ENCODE measurements at places on chromosomes 2 and 18.

- DNase-seq: no peak
Observed at GRCh38 chr2:147623328-147623727, 221.5 kb upstream of the ACVR2A start.

DNA sequence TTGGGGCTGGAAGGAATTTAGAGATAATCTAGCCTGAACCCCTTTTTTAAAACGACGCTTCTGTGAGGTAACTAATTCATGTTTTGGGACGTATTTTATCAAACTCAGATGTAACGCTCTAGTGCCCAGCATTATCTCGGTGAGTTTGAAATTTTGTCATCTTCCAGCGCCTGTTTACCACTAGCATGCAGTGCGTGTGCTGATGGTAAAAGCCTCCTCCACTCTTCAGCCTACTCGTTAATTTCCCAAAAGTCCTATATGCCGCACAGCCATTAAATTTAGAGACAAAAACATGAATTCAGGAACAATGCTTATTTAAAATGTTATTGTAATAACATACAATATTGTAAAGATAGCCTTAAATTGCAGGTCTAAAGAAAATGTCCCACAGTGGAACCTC, 2.8 kb downstream of the ZCCHC2 start:
- DNase-seq: no peak

DNA sequence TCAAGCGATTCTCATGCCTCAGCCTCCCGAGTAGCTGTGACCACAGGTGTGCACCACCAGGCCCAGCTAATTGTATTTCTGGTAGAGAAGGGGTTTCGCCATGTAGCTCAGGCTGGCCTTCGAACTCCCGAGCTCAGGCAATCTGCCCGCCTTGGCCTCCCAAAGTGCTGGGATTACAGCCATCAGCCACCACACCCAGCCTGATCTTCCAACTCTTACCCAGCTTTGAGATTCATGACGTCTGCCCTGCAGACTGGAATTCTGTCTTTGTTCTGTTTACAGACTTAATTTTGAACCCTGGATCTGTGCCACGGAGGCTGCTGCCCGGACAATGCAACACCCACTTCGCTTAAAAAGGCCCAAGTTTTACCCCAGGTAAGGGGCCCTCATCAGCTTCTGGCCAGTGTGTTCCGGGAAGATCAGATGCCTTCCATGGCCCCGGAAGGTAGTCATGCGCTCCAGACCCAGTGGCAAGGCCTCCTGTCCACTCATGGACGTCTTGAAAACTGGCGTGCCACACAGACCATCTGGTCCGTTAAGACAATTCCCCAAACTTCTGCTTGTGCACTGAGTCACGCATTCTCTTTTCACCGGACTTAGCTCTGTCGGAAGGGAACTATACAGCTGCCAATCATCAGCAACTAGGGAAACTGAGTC, 5.5 kb downstream of the PXDN start:
- DNase-seq: peak; percentile 8

GRCh38 chr2:214051585-214051984, 359.3 kb upstream of the VWC2L start:
- no peak for DNase-seq

DNA sequence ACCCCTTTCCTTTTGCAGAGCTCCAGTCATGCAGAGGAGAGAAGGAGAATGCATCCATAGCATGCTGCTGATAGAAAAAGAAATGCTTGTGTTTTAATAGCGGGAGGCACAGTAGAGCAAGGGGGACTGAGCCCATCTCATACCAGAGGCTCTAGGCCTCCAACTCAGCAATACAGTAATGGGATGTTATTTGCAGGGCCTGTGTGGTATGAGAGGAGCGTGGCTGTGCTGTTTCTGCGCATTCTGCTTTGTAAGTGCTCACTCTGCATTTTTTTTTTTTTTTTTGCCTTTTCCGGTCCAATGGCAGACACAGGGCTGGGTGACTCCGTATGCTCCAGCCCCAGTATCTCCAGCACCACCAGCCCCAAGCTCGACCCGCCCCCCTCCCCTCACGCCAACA, 200.0 kb downstream of the GBX2 start:
- no peak for DNase-seq

DNA sequence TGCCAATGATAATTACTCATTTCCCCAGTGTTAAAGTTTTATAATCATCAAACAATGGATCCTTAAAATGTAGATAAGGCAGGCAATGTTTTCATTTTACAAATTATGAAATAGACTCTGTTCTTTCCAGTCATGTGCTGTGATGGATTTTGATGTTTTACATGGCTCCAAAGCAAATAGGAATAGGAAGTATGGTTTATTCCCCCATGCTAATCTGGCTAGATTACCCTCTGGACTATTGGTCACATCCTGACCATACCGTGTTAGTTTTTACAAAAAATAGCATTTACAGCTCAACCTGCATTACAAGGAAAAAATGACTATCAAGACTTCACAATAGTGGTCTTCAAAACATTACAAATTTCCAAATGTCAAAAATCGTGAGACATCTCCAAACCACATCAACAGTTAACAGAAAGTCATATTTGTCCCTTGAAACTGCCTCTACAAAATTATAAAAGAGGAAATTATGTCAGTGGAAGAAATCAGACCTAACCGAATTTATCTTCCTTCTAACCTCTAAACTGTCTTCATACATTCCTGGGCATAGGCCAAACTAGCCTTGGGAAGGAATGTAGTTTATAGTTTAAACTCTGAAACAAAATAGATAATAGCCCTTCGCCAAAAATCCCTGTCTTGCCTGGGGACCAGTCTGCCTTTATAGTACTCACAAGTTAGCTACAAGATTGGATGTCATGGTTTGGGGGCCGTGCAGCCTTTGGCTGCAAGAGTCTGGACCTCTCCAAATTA, 1941.2 kb upstream of the CELF4 start:
- DNase-seq: no peak

GRCh38 chr2:137173463-137173862, 408.1 kb downstream of the THSD7B start:
- DNase-seq: no peak

GRCh38 chr2:197130318-197130717, 180.3 kb downstream of the ANKRD44 start:
- DNase-seq: no peak

GRCh38 chr2:112693596-112693995, 27.2 kb upstream of the NT5DC4 start:
- no peak for DNase-seq

DNA sequence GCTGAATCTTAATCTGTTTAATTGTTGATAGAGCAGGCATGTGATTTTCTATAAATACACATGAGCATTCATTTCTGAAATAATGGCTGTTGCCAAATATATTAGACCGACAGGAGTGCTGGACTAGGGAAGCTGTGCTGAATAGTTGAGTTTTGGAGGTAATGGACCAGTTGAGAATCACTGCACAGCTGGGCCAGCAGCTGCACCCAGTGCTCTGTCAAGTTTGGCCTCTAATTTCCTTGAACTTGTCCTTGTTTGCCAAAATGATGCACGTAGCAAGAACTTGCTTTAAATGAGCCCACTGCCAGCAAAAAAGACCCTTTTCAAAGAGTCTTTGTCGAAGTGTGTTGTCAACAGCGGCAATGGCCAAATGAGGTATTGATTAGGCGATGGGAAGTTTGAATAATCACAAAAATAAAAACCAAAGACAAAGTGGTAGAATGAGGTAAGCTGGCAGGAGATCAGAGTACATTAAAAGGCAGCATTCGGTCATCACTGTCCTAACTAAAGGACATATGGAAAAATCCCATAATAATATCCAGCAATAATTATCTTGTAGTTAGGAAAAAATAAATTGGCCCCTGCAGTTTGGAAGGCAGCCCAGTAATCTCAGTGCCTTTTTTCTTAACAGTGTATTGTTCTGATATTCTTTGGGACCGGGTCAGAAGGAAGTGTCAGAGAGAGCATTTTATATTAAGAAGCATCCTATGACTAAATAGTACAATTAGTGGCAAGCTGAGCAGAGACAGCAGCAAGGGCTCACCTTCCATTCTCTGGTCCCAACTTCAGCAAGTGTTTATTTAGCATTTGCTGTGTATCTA, 126.2 kb downstream of the RAPGEF4 start:
- no peak for DNase-seq

DNA sequence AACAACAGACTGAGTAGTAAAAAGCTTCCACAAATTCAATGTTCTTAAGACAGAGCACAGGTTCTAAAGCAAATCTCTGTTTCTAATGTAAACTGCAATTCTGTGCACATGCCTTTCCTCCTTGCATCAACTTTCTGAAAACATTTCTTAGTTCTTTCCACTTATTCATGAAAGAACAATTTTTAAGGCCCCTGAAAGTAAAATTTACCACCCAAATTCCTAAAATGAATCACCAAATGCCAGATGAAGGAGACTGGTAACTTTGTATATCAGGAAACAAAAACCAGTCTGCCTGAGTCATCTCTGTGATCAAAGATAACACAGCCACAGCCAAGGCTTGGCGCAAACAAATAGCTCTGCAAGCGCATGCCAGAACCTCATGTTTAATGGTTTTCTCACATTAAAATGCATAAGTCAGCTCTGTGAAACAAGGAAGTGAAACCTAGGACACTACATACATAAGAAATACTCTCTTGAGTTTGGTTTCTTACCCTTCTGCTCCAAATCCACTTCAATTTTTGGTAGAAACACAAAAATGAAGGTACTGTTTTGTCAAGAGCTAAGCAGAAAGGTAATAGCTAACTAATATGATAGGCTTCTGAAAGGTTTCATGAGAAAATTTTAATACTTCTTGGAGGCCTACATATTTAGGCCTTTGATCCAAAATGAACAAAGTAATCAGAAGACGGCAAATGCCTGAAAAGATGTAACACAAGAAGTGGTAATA, 169.4 kb downstream of the THADA start:
- peak; percentile 72 for DNase-seq

GRCh38 chr18:51009072-51009471, 20.9 kb upstream of the SMAD4 start:
- no peak for DNase-seq

GRCh38 chr2:187168720-187169713, 279.0 kb downstream of the CALCRL start:
- no peak for DNase-seq

DNA sequence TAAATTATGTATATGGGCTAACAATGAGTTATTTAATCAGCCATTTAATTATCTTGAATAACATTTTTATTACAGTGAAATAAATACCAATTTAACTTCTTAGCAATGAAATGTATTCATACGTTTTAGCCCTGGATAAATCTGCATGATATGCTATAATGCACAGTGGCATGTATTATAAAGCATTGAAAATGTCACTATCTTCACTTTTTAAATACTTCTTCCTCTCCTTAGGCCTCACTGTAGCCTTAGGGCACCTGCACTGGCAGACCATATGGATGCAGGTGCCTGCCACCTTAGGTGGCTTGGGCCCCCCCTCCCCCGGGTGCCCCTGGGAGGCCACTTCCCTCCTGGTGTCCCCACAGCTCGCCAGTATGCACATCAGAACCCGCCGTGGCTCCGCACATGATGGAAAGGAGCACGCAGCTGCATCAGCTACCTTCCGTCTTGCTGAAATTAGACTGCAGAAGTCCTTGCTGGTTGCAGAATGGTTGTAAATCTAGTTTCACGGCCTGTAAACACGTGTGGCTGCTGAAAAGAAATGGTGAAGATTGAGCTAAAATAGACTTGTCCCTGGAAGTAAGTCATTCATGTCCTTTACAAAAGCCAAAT, 56.7 kb downstream of the ADI1 start:
- DNase-seq: no peak

- DNase-seq: no peak
Observed at GRCh38 chr2:10451819-10452218, 3.7 kb upstream of the ODC1 start.

DNA sequence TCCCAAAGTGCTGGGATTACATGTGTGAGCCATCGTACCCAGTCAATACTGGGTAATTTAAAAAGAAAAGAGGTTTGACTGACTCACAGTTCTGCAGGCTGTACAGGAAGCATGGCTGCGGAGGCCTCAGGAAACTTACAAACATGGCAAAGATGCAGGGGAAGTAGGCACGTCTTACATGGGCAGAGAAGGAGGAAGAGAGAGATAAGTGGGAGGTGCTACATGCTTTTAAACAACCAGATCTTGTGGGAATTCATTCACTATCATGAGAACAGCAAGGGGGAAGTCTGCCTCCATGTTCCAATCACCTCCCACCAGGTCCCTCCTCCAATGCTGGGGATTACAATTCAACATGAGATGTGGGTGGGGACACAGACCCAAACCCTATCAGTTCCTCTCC, 192.5 kb downstream of the ATAD2B start:
- no peak for DNase-seq

- DNase-seq: no peak
Observed at GRCh38 chr2:146305164-146305563, 1539.7 kb upstream of the ACVR2A start.

DNA sequence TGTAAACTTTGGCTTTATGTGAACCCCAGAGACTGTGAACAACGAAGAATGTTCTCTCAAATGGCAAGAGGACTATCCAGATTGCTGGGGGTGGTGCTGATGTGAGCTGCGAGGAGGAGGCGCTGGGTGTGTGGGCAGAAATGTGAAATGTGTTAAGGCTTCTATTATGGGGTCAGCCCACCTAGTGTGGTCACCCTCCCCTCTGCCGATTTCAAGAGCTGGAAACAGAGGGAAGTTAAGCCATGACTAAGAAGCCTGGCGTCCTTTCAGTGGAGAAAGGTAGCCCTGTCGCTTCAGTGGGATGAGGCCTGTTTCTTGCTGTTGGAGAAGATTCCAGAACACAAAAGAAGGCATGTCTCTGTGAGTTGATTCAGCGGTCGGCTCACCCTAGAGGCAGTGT, 89.0 kb upstream of the KCTD1 start:
- no peak for DNase-seq

- DNase-seq: no peak
Observed at GRCh38 chr18:55585065-55585919, 2.7 kb downstream of the TCF4 start.

DNA sequence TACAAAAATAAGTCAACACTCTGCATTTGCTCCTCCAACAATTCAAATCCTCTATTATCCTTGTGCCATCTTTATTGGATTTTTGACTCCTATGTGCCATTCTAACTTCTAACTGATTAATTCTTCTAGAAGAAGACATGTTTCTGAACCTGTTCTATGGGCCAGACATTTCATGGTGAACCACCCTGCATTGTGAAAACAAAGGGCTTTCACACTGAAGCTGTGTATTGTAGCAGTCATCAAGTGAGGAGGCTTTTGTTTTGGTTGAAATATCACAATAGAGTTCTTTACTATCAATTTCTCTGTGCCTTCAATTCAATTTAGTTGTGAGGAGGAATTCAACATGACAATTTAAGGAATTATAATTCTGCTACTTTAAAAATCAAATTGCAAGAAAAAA, 357.9 kb downstream of the PLCL1 start:
- no peak for DNase-seq

- DNase-seq: no peak
Observed at GRCh38 chr18:69455125-69455524, 54.4 kb downstream of the DOK6 start.

DNA sequence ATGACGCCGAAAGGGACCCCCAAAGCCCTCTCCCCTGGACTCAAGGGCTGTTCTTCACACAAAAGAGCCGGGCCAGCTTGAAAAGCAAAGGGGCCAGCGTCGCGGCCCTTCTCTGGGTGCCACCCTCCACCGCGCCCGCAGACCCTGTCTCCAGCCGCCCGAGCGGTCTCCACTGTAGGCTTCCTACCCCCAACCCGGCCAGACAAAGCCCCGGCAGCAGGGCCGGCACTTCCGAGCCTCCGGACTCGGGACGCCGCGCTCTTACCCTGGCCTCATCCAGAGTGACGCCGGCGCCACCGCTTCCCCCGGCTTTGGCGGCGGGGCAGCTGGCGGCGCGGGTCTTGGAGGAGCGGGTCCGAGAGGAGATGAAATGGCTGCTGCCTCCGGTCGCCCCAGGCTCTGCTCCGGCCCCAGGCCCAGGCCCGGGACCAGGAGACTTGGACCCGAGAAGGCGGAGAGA, 603 bp downstream of the ATAD2B start:
- peak; percentile 32 for DNase-seq

- no peak for DNase-seq
Observed at GRCh38 chr2:239086325-239087020, 238.6 kb downstream of the TWIST2 start.
